ENCODE measurements at places on chromosomes 12 and 14.

- no peak for DNase-seq
Observed at GRCh38 chr14:100783630-100784370, 42.1 kb upstream of the MEG3 start.

DNA sequence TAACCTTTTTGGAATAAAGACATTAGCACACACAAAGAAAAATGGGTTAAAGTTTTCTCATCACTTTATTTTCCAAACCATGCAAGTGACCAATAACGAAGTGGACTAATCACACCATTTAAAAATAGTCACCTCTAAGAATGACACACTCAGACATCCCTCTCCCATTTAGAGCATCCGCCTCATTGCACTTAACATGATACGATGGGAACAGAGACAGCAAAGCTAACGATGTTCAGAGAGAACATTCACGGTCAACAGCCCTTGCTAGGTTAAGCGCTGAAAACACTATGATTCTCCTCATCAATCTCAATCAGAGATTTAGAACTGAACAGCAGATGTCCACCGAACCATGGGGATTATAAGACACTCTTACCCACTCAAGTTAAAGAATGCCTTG, 35.8 kb downstream of the NIN start:
- DNase-seq: no peak

GRCh38 chr12:131147894-131148293, 194.2 kb downstream of the ADGRD1 start:
- DNase-seq: no peak

DNA sequence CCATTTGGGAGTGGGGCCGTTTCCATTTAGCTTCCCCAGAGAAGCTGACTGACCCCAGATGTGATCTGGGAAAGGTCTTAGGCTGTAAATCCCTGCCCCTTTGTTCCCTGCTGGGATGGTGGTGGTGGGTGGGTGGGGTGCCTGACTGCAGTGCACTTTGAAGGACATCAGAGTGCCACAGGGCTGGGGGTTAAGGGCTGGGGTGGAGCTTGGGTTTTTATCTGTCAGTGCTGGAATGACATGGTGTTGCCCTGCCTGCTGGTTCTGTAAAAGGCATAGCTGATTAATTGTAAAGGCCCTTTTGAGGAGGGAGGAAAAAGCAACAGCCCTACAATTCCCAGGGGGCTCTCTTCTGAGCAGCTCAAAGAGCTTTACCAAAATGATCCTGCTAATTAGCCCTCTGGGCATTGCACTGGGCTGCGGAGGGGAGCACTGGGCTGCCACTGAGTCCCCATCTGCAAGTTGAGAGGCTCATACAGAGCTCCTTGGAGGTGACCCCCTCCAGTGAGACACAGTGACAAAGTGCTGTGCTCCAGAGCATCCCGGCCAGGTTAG, 21.1 kb downstream of the PLEKHG3 start:
- no peak for DNase-seq

DNA sequence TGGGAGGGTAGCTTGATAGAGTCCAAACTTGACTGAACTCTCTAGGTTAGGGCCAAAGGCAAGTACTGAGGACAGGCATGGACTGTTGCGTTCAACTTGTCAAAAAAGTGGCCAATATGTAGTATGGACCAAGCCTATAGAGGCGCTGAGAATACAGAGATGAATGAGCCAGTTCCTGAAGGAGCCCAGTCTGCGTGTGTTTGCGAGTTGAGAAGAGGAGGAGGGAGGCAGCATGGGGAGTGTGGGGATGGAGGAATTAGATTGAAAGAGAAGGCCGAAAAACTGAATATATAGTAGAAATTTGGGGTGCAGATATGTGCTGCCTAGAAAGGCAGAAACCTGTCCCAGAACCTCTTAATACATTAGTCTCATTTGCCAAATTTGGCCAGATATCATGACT, 412.4 kb downstream of the PCNX1 start:
- DNase-seq: no peak

DNA sequence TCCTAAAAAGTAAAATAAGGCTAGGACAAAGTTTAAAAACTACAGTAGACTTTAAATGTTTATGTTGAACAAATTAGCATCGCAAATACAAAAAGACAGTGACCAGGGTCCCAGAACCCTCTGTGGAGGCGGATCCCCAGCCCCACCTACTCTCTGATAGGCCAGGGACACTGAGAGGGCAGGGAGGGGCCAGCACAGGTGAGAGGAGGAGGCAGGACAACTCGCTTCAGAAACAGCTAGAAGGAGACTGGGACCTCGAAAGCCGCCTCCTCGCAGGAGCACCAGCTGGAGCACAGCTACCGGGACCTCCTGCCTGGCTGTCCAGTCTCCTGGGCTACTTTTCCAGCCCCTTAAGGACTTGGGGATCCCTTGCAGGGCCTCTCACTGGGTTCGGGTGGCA, 992 bp downstream of the DNAH10 start:
- no peak for DNase-seq

- no peak for DNase-seq
Observed at GRCh38 chr14:55419663-55420062, 8.0 kb upstream of the ATG14 start.
